ENCODE measurements at places on chromosomes 7 and 10.

DNA sequence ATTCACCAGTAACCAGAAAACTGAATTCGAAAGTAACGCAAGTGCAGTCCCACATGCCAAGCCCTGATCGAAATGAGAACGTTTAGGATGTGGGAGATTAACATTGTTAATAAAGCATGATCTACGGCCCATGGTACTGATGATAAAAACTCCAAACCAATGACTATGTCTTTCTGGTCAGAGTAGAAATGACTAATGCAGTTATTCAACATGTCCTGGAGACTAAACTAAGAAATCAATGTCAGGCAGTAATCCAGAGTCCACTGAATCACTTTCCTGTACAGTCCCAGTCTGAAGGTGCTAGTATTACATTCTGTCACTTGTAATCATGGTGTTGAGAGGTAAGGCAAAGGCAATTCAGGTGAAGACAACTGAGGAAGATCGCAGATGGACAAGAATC is 14.4 kb downstream of the NPSR1 start:
- peak; percentile 14 for DNase-seq

DNA sequence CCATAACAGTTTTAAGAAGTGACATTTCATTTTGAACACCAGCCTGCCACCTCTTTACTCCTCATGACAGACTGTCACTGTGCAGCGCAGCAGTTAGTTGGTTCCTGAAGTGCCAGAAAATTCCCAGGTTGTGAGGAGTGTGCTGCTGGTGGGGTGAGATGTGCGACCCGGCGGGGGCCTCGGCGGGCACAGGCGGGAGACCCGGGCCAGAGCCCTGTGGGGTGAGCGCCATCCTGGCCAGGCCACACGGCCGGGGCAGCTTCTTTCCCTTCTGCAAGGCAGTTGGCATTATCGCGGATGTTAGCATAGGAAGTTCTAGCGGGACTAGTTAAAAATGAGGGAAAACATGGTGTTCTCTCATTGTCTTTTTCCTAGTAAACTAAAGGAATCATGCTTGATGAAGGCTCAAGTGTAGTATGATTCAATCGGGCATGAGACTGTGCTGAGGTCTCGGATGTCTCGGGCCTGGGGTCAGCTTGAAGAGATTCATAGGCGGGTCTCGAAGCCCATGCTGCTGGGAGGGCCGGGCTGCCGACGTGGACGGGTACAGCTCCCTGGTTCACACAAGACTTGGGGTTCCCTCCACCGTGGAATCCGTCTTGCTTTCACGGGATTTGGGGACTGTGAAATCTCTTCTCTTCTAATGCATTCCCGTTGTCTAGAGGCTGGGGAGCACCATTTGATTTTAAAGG is 56.1 kb downstream of the MGMT start:
- no peak for DNase-seq

DNA sequence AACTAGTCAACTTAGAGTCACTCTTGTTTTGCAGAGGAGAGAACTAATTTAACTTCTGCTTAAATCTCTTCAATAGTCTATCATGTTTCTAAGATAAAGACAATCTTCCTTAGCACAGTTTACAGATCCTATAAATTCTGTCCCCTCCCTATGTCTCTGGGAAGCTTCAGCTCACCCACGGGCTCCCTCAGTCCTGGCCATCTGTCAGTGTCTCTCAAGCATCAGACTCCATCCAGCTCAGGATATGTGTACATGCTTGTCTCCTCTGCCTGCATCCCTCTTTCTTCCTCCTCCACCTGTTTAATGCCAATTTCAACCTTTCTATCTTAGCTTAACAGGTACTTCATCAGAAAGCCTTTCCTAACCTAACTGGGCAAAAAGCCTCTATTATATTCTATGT is 177.1 kb upstream of the PTER start:
- DNase-seq = no peak

DNA sequence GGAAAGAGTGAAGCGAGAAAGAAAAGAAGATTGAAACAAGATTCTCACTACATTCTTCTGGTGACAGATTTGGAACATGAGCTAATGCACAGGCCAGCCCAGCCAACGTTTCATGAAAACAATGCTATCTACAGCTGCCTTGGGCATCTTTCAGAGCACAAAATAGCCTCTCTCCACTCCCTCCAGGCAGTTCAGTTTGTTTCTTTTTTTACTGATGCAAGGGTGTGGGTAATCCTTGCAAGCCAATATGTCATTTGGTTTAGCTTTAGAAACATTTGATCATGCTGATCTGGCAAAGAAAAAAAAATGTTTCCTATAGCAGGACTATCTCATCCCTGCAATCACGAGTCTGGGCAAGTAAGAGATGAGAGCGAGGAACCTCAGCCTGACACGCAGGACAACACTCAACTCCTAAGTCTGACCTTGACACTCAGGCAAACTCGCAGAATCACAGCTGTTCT is 35.9 kb downstream of the SVIL start:
- peak; percentile 78 for DNase-seq

GRCh38 chr10:83089335-83089734 is 1050.0 kb upstream of the GHITM start:
- no peak for DNase-seq

DNA sequence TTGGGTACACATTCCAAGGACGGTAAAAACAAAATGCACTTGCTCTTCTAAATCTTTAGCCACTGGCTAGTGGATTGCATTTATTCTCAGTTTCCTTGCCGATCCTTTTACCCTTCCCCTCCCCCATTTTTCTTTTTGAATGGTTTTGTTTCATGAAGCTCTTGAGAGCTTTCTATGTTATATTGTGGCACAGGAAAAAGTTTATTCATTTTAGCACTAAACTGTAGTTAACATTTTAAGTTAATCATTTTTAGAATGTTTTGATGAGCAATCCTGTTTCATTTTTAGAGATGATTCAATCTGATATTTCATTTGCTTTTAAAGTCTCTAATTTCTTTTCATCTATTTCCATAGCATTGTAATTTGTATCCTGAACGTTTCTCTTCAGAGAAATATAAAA is 24.0 kb downstream of the ZEB1 start:
- no peak for DNase-seq

GRCh38 chr10:7410301-7410861 is 453 bp downstream of the SFMBT2 start:
- DNase-seq = no peak

DNA sequence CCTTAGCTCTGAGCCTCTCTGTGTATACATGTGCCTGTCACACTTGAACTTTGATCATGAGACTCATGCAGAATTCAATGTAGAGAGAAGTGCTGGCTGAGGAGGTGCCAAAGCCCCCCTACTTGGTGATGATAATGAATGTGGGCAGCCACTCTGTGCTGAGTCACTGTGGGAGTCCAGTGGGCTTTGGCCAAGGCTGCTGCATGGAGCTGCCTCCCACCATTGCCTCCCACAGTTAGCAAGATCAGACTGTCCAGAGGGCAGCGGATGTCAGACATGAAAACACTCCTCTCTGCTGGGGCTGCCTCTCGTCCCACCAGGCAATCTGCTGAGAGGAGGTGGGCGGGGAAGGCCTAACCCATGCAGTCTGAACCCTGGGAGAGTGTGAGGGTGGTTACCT is 180.3 kb downstream of the SH2D4B start:
- no peak for DNase-seq

DNA sequence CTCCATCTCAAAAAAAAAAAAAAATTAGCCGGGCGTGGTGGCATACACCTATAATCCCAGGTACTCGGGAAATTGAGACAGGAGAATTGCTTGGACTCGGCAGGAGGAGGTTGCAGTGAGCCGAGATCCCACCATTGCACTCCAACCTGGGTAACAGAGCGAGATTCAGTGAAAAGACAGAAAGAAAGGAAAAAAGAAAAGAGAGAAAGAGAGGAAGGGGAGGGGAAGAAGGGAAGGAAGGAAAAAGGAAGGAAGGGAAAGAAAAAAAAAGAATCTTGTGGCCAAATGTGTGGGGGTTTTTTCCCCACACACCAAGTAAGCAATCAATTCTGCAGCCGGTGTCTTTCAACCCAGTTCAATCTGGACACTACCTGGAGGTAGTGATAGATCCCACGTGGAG is 9.0 kb upstream of the NAT16 start:
- DNase-seq = no peak

DNA sequence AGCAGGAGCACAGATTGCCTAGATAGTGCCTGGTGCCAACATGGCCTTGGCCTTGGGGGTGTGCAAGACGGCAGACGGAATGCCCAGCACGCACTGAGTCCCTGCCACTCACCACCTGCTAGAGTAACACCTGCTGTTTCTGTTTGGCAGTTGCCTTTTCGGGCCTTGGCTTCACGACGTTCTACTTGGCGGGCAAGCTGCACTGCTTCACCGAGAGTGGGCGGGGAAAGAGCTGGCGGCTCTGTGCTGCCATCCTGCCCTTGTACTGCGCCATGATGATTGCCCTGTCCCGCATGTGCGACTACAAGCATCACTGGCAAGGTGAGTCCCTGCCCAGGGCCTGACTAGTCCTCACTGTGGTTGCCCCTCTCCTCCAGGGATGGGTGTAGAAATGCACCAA is 118.0 kb downstream of the PLPP4 start:
- no peak for DNase-seq

DNA sequence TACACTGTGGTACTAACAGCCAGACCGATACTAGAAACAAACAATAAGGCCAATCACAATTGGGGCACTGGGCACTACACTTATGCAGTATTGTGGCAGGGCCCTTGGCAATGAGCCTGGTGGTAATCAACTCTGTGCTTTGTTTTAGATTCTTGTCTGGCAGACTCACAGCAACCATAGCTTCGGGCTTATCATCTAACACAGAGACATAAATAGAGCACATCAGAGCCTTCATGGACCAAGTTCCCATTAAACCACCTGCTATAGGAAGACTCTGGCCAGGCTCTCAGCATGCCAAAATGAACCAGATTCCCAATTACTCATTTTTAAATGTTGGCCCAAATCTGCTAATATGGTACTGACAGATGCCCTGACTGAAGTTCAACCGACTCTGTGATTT is 218.6 kb downstream of the DGKI start:
- no peak for DNase-seq

DNA sequence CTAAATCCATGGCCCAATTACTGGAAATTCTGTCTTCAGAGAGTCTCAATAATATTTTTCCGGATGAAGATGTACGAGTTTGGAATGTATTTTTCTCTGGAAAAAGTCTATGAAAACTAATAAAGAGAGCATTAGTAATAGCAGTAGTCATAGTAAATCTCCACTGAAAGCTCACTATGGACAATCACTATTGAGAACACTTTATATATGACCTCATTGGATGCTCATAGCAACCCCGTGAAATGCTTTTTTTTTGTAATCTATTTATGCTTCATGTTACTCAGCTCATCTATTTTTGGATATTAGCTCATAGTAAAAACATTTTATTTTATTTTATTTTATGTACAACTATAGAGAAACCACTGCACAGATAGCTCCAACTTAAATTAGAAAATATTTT is 94.3 kb upstream of the MYO3A start:
- DNase-seq = no peak

DNA sequence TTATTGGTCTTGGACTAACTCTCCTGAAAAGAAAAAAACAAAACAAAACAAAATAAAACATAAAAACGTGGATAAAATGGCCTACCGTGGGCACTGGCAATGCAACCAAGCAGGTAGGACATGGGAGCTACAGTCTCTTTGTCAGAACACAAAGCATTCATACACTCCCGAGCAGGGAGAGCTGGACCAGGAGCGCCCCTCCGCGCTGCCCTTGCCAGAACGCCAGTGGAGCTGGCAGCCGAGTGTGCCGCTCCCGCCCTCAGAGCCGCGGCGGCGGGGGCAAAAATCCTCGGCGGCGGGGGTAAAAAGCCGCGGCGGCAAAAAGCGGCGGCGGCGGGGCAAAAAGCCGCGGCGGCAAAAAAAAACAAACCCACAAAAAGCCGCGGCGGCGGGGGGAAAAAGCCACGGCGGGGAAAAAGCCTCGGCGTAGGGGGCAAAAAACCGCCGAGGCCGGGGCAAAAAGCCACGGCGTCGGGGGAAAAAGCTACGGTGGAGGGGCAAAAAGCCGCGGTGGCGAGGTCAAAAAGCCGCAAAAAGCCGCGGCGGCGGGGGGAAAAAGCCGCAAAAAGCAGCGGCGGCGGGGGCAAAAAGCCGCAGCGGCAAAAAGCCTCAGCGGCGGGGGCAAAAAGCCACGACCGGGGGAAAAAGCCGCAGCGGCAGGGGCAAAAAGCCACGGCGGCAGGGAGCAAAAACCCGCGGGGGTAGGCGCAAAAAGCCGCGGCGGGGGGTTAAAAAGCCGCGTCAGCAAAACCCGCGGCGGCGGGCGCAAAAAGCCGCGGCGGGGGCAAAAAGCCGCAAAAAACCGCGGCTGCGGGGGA is 418.1 kb downstream of the ZNF716 start:
- no peak for DNase-seq

DNA sequence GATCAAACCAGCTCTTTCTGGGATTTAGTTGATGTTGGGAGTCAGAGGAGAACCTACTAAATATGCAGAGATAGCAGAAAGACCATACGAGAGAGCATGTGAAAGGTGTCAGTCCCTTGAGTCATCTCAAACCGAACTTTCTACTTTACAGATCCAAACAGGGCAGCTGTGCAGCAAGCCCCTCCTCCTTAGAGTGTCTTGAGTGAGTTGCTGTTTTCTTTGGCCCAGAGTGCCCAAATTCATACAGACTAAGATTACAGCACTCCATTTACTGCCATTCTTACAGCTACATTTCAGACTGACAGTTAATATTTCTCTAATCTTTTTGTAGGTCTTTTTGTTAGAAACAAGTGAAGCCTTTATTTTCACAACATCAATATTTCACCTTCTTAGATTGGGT is 53.4 kb downstream of the NRCAM start:
- peak; percentile 38 for DNase-seq

GRCh38 chr7:41508755-41509154 is 194.1 kb downstream of the INHBA start:
- no peak for DNase-seq

GRCh38 chr7:29247224-29247962 is 52.8 kb downstream of the CHN2 start:
- no peak for DNase-seq

GRCh38 chr7:45599851-45600706 is 25.9 kb downstream of the ADCY1 start:
- no peak for DNase-seq

DNA sequence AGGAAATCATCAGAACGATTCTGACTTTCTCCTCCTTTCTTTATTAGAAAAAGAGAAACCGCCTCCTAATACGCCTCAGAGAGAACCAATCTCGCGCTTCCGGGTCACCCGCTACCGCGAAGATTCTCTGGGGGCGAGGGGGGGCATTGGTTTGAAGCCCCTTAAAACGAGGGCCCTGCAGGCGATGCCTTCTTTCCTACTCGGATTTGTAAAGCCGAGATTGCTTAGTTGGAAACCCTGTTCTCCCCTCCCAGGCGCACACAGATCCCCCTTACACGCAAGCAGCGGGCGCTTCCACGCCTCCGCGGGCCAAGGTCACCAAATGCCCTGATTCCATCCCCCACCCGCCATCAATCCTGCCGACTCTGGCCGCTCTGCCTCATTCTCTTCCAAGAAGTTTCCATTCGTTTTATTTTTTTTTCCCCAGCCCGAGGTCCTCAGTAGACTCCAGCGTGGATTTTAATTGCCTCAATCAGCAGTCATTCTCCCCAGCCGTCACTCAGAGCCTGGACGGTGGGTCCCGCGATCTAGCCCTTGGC is 1.1 kb upstream of the GAD2 start:
- no peak for DNase-seq

- no peak for DNase-seq
These were observed 173.0 kb downstream of the HERPUD2 start for GRCh38 chr7:35521941-35522340.

- DNase-seq = no peak
These were observed 330.1 kb upstream of the PHF14 start for GRCh38 chr7:10643545-10643944.
